ENCODE measurements at places on chromosomes 1 and 21. TPM values are rescaled to one million over a fixed set of nuclear protein-coding genes. Genes with fewer than 3 reads are reported as not detected.

GRCh38 chr1:228083871-228084278 lies 1.4 kb downstream of the ARF1 start:
- DNase-seq, result no peak

DNA sequence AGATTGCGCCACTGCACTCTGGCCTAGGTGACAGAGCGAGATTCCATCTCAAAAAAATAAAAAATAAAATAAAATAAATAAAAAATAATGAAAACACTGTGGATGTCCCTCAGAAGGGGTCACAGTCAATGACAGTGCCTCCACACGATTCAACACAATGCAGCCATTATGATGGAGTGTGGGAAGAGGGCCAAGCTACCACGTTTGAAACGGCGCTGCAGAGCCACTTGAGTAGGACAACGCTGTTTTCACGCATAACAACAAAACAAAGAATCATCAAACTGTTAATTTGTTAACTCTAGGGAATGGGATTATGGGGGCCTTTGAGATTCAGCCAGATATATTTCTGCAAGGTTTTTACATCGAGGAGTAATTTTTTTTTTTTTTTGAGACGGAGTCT lies 36.5 kb downstream of the NKAIN1 start:
- no peak for DNase-seq

Gene GNAT2
- not detected for total RNA-seq

DNA sequence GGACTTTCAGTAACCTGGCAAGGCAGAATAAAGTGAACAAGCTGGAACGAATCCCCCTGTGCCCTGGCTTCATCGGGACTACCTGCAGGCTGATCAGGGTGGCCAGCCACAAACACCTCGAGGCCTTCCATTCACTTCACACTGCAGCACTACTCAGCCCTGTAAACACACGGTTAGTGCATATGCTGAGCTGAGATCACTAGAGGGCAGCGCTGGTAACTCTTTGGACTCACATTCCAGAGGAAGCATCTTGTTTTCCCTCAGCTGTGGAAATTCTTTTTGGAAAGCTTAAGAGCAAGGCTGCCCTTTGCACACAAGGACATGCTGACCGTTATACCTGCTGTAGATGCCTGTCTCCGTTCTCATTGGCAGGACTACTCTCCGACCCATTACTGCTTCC lies 32.1 kb downstream of the PCSK9 start:
- DNase-seq, result no peak

- no peak for DNase-seq
Observed at GRCh38 chr21:26850116-26850643, 5.0 kb upstream of the ADAMTS1 start.

All from left colon (tissue), 2 donors.